ENCODE measurements at places on chromosomes 16 and 17.

DNA sequence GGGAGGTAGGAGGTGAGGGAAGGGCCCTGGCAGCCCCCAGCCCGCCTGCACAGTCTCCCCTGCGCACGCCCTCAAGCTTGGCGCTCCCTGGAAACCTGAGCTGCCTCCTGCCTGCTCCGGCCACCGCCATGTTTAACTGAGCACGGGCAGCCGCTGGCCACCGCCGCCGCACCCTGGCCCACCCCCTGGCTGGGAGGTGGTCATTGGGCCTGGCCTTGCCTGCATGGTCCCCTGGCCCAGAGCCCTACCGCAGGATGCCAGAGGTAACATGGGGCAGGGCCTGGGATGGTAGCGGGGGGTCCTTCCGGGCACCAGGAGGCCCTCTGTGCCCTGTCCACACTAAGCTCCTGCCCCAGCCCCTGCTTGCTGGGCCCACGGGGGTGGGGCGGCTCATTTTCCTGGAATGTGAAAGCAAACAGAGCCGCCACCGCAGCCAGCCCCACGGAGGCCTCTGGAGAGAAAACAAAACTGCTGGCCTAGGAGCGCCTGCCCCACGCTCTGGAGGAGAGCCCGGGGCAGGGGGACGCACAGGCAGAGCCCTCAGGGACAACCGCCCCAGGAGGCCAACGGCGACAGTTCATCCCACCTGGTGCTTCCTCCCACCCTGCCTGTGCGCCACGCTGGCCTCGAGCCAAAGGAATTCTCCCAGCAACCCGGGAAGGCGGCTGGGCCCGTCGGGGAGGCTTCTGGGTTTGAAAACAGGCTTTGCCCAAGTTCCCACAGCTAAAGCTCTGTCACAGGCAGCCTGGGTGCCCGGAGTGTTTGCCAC, 8.9 kb downstream of the NHERF2 start:
- peak; percentile 41 for DNase-seq

DNA sequence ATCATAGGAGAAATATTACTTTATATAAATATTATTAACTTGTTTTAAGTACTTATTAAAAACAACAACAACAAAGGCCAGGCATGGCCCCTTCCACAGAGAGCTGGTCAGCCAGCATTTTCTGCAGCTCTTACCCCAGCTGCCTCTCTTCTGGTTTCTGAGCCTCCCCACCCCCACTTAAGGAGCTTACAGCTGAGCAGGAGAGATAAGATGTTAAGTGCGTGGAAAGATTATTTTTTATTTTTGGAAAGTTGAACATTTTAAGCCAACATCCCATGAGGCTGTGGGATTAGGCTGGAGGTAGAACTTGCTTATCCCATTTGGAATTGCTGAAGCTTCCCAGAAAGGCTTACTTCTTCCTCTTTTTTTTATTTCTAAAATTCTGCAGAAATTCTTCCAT, 401.2 kb downstream of the SEC14L1 start:
- DNase-seq: no peak

GRCh38 chr16:12625068-12625467, 178.6 kb downstream of the CPPED1 start:
- DNase-seq: no peak

DNA sequence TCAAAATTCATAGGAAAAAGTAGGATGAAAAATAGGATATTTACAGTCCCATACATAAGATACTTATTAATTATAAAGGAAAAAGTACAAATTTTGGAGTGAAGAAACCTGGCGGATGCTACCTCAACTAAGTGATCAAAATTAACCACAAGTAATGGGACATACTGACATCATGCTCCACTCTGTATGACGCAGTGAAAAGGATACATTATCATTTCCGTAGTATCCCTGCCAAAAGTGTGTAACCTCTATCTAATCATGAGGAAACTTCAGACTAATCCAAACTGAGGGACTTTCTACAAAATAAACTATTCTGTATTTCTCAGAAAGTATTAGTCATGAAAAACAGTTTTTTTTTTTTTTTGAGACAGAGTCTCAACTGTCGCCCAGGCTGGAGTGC, 60.5 kb downstream of the TRIM37 start:
- DNase-seq: no peak

DNA sequence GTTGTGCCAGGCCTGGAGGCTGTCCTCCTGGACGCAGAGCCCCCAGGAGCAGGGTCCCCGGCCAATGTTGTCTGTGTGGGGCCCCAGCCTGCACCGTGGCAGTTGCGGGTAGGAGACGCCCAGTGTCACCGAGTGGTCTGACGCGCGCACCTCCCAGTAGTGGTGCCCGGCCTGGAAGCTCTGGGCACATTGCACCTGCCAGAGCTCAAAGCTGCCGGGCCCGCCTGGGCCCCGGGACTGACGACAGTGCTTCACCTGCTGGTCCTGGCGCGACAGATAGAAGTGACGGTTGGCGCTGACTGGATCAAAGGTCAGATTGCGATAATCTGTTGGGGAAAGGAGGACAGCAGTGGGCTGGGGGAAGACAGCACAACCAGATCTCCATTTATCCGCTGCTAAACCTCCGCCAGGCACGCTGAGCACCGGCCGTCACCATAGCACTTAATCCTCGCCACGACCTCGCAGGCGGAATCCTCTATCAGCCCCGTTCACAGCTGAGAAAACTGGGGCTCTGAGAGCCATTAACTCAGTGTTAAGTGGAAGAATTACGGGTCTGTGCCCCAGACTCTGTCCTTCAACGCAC, 5.6 kb downstream of the TRIM65 start:
- no peak for DNase-seq

GRCh38 chr17:57391076-57391825, 134.9 kb downstream of the MSI2 start:
- DNase-seq: no peak

DNA sequence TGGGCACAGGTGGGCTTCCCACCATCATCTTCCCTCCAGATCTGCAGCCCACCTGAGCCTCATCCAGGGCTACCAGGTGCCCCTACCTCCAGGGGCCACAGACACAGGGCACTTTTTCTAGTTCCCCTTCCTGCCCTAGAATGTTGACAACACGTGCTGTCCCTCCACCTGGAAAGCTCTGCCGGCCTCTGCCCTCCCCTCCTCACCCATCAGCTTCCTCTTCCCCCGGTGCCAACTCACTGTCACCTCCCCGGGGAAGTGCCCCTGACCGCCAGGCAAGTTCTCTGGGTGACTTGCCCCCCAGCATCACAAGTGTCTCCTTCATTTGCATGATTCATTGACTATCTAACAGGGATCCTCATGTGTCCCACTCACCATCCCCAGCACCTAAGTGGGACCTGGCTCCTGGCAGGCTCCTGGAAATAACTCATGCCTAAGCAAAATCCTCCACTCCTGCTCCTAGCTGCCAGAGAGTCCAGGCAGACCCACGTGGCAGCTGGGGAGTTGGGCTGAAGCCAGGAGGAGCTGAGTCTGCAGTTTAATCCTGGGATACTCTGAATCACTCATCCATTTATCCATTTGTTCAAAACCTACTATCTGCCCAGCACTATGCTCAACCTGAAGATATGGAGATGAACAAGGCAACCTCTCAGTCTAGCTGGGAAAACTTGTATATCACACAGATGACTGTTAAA, 304.4 kb downstream of the FOXL1 start:
- no peak for DNase-seq

- no peak for DNase-seq
These were observed 85.1 kb downstream of the SLC39A11 start for GRCh38 chr17:73007407-73007806.

DNA sequence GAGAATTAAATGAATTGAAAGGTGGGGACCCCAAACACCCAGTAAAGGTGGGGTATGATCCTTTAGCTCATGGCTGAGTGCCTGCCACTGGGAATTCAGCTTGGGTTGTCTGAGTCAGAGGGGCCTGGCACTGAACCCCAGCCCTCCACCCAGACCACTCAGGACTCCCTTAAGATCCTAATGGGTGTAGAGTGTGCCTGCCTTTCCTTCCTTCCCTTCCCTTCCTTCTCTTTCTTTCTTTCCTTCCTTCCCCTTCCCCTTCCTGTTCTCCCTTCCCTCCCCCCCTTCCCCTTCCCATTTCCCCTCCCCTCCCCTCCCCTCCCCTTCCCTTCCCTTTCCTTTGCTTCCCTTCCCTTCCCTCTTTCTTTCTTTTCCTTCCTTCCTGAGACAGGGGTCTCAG, 29.9 kb upstream of the GNA13 start:
- DNase-seq: no peak

- DNase-seq: peak; percentile 38
These were observed 2.0 kb downstream of the CBX4 start for GRCh38 chr17:79836972-79837887.

DNA sequence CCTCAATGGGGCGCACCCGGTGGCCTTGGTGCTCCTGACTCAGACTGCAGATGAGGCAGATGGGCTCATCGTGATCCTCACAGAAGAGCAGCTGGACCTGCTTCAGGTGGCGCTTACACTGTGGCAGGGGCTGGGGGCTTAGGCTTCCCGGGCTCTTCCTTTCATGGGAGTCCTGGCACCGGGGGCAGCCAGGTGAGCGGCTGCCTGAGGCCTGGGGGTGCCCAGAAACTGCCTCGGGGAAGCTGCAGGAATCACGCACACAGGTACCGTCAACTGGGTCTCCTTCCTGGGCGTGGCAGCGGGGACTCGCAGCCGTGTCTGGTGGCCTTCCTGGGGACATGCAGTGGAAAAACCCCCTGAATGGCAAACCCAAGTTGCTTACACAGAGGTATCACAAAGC, 7.0 kb downstream of the MEFV start:
- no peak for DNase-seq

- DNase-seq: no peak
These were observed 11.7 kb downstream of the GJD3 start for GRCh38 chr17:40352779-40353394.

GRCh38 chr16:28537076-28537475, 1.7 kb downstream of the NUPR1 start:
- DNase-seq: no peak

GRCh38 chr17:55263569-55264277, 1.0 kb upstream of the HLF start:
- DNase-seq: peak; percentile 11

DNA sequence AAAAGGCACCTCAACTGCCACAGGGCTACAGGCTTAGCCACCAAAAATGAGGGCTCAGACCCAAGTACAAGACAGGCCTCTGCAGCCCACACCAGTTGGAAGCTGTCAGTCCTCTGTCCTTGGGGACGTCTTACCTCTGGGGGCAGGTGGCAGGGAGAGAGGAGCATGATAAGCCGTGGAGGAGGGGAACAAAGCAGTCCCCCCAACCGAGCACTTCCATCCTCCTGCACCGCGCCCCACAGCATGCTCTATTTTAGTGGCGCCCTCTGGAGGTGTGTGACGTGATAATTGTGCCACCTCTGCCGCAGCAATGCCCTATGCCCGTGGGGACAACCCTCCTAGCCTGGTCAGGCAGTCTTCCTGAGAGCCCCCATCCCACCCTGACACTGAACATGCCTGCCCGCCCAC, 13.6 kb downstream of the G6PC3 start:
- peak; percentile 39 for DNase-seq

GRCh38 chr17:60153606-60154390, 4.0 kb downstream of the CA4 start:
- no peak for DNase-seq

DNA sequence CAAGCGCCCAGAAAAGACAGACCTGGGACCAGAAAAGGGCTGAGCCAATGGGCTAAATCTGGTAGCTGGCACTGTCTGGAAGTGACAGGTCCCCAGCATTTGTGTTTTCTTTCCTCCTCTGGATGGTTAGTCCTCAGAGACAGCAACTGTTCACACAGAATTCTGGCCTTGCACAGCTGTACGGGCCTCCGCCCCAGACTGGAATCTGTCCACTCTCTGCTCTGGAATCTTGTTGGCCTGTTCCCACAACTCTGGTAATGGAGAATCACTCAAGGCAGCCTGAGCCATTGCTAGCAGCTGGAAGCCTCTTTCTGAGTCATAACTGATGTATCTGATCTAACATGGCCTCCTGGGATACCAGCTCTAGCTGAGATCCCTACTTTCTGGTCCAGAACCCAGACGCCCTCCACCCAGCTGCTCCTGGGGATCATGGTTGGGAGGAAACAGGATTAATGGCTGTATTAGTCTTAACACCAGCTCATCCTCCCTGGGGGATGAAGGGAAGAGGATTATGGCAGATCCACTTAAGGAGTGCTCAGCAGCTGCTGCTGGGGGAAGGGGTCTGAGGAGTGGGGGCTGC, 9.1 kb downstream of the ZNF668 start:
- no peak for DNase-seq

DNA sequence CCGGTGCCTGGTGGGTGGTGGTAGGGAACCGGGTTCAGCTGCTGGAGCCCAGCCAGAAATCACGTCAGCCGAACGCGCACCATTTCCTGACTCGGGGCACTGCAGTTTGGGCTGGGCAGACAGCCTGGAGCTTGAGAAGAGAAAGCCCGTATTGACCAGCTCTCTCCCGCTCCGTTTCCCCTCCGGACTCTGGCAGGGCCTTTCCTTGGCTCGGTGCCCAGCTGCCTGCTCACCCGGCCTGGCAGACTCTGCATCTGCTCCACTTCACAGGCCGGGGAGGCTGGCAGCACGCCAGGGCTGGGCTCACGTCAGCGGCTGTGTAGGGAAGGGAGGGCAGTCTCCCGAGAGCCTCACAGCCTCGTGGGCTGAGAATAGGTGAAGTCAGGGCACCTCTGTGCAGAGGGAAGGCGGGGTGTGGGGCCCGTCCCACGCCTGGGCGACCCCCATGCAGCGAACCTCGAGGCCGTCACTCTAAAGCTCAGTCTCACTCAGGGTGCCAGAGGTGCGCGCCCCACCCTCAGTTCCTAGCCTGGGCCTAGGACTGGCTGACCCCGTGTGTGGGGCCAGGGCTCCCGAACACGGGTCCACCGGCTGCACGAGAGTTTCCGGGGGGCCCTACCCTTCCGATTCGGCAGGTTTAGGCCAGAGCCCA, 59.1 kb downstream of the OR1D5 start:
- no peak for DNase-seq

GRCh38 chr17:57431415-57431814, 175.1 kb downstream of the MSI2 start:
- DNase-seq: no peak

DNA sequence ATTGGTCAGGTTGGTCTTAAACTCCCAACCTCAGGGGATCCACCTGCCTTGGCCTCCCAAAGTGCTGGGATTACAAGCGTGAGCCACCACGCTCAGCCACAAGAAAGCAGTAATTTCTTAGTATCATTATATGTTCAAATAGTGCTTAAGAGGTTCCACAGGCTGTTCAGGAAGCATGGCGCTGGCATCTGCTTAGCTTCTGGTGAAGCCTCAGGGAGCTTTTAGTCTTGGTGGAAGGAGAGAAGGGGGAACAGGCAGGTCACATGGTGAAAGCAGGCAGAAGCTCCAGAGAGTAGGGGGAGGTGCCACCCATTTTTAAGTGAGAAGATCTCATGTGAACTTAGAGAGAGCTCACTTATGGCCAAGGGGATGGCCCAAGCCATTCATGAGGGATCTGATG, 3.7 kb upstream of the SEC14L1 start:
- no peak for DNase-seq

- DNase-seq: no peak
These were observed 708.0 kb upstream of the SOX9 start for GRCh38 chr17:71412803-71413202.

DNA sequence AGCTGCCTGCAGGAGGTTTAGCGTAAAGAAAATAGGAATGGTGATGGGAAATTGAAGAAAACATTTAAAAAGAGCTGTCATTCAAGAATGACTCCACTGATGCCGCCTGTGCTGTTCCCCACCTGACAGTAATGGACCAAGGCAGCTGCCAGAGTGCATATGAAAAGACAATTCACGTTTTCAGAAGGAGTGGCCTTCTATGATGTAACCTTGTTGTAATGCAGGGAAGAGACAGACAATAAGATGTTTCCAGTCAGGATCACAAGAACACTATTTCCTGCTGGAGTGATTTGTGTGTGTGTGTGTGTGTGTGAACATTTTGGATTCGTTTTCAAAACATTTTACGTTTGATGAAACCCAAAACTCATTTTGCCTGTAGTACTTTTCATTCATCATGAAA, 203.7 kb downstream of the LGALS9B start:
- DNase-seq: no peak
